Dermis microvascular lymphatic vessel endothelial cell (primary cell): ENCODE measurements at places on chromosomes 4 and X. TPM values are rescaled to one million over a fixed set of nuclear protein-coding genes. Genes with fewer than 3 reads are reported as not detected.

Gene FGF2
- total RNA-seq: 7.0 and 10.3 TPM in 2 replicates

Gene APLN
- 13.9 and 19.3 TPM in 2 replicates for total RNA-seq

Gene SPANXA1
- not detected in 2 replicates for total RNA-seq

Gene CYSLTR1
- under 0.01 TPM in 2 replicates for total RNA-seq
